ENCODE measurements at places on chromosomes 1 and 21. TPM values are rescaled to one million over a fixed set of nuclear protein-coding genes. Genes with fewer than 3 reads are reported as not detected.

DNA sequence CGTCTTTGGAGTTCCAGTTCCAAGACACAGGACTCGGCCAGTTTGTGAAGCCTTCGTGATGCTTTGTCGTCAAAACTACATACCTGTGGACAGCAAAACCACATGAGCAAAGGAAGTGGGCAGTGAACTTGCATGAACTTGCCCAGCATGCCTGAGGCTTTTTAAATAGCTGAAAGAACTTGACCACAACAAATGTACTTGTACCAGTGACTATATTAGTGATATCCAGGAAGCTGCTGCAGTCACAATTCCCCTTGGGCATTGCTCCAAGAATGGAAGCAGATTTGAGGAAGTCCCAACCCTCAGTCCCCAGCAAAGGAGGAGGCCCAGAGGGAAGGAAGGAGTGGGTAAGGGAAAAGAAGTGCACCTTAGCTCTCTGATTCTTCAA is 2.6 kb downstream of the FUCA1 start:
- peaks cover 19% of the 10 kb centered on the region for H3K36me3 ChIP-seq
- no peak for DNase-seq
- H3K4me3 ChIP-seq: no peak overlapping the region

GRCh38 chr1:193221651-193222050 is 35.2 kb upstream of the B3GALT2 start:
- no peak overlapping the region for H3K4me3 ChIP-seq
- no peaks in the 10 kb centered on the region for H3K4me1 ChIP-seq
- DNase-seq: no peak
- H3K36me3 ChIP-seq: peaks cover 25% of the 10 kb centered on the region
- H3K27ac ChIP-seq: no peak overlapping the region

GRCh38 chr21:14239281-14239680 is 23.3 kb downstream of the RBM11 start:
- H3K36me3 ChIP-seq: no peaks in the 10 kb centered on the region
- H3K4me3 ChIP-seq: no peak overlapping the region
- no peaks in the 10 kb centered on the region for H3K27me3 ChIP-seq
- no peak overlapping the region for H3K27ac ChIP-seq
- DNase-seq: no peak

SPRR1B gene
- not detected for total RNA-seq

All from CD4-positive, CD25-positive, alpha-beta regulatory T cell (primary cell).